ENCODE measurements at places on chromosomes 5 and 9.
A peak's percentile ranks its signal among the peaks of the same experiment; 100 is the strongest.

GRCh38 chr5:52840277-52841050 lies 52.7 kb downstream of the ITGA1 start:
- peak; percentile 98 for DNase-seq

DNA sequence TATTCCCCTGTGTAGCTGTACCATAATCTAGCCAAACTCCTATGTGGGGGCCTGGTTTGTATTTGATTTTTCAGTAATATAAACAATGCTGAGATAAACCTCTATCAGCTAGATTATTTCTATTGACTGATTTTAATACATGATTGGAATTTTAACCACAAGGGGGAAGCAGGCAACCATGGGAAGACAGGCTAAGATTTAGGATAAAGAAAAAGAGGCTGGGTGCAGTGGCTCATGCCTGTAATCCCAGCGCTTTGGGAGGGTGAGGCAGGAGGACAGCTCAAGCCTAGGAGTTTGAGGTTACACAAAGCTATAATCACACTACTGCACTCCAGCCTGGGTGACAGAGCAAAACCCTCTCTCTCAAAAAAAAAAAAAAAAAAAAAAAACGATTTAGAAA lies 18.1 kb upstream of the GPX3 start:
- DNase-seq, result no peak

DNA sequence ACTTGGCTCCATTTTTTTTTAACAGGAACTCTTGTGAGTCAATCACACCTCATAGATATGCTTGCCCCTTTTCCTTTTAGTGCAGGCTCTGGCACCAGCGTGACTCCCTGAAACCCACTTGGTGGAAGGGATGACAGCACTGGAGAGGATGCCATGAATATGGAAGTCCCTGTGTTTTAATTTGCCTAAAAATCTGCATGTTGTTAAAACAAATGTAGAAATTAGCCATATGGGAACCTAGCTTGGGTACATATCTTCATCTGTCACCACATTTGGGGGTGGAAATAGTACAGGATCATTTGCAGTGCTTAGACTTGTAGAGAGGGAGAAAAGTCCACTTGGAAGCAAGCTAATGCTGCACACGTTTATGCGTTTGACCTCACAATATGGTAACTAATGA lies 179.0 kb downstream of the EBF1 start:
- DNase-seq, result no peak

GRCh38 chr5:43051684-43052083 lies 11.6 kb upstream of the ANXA2R start:
- no peak for DNase-seq
